ENCODE measurements at places on chromosomes 4 and X.

- no peak for DNase-seq
Observed at GRCh38 chr4:1203026-1203616, 30.7 kb upstream of the SPON2 start.

- no peak for DNase-seq
Observed at GRCh38 chr4:165070560-165070959, 16.9 kb downstream of the TRIM75 start.

GRCh38 chrX:96440941-96441340 lies 243.7 kb upstream of the DIAPH2 start:
- no peak for DNase-seq

DNA sequence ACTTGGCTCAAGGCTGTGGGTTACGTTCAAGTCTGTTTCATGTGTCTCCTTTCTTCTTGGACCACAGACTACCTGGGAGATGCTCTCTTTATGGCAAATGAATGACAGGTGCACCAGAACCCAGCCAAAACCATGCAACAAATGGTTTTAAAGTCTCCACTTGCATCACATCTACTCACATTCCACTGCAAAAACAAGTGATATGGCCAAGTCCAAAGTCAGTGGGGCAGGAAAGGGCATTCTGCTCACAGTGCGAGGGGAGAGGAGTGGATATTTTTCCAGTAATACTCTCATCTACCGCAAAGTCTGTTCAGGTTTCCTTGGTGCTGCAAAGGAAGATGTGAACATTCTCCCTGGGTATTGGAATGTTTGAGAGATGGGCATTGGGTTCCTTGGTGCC lies 120.5 kb downstream of the UCHL1 start:
- no peak for DNase-seq

DNA sequence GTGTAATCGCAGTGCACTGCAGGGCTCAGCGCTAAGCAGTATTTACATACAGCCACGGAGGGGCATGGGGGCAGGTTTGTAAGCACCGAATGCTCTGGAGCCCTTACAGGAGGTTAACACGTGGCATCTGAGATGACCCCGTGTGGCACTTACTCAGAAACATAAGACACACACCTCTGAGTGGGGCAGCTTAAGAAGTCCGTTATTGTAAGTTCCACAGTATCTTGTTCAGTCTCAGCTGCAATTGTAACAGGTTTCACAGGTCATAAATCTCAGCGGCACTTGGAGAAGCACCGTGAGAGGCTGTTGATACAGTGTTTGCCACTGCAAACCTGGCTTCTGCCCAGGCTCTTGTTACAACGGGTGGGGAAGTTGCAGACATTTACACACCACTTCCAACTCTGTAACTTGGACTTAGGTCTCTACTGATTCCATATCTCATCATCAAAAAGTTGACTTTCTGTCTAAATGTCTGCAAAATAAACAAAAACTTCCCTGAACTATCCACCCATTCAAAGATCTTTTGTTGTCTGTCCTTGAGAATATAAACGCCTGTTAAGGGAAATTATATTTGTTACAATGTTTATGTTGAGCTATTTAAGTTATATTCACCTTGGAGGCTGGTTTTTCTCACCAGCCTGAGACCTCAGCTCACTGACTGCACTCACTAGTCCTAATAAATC lies 10.3 kb downstream of the CPLX1 start:
- DNase-seq, result no peak

Measured in GM12865 (cell line).